ENCODE measurements at places on chromosomes 16 and 17.

GRCh38 chr17:40453881-40454612 lies 10.8 kb downstream of the IGFBP4 start:
- no peak for DNase-seq

GRCh38 chr16:47592232-47592631 lies 131.1 kb downstream of the PHKB start:
- DNase-seq = no peak

GRCh38 chr17:72467841-72468653 lies 347.2 kb downstream of the SOX9 start:
- no peak for DNase-seq

- no peak for DNase-seq
Observed at GRCh38 chr16:10728003-10728887, 15.4 kb upstream of the NUBP1 start.

- DNase-seq = no peak
Observed at GRCh38 chr17:65405563-65405962, 155.9 kb downstream of the AXIN2 start.

- DNase-seq = no peak
Observed at GRCh38 chr16:85419503-85420408, 193.4 kb upstream of the GSE1 start.

- DNase-seq = no peak
Observed at GRCh38 chr17:353213-353837, 718 bp upstream of the RPH3AL start.

- no peak for DNase-seq
Observed at GRCh38 chr17:63587770-63588169, 12.9 kb upstream of the TACO1 start.

DNA sequence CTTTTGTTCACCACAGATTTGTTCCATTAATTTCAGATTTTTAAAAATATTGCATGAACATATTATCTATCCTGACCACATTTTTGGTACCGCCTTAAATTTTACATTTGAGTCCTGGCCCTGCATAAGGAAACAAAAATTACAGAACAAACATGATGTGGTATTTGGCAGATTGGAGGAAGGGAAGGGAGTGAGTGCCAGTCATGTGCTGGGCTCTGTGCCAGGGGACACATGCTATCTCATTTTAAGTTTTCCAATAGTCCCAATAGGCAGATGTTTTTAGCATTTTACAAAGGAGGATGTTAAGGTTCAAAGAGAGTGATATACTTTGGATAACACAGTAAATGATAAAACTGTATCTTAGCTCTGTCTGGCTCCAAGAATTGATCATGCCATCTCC lies 185.1 kb downstream of the CDK5R1 start:
- DNase-seq = no peak

- no peak for DNase-seq
Observed at GRCh38 chr16:73131156-73131862, 83.4 kb upstream of the ZFHX3 start.

DNA sequence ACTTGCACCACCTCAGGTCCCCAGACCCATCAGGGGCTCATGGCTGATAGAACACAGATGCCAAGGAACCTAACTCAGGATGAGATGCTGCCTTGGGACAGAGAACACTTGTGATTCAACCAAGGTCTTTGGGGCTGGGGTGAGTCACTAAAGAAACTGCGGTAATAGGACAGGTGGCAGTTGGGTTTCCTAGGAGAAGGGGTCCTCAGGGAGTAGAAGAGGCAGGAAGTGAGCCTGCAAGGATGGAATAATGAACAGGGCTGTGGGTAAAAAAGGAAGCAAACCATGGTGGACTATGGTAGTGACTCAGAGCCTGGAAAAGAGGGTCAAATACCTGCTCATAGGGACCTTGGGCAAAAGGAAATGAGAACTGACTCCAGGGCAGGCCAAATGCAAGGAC lies 6.5 kb upstream of the PNPO start:
- no peak for DNase-seq

DNA sequence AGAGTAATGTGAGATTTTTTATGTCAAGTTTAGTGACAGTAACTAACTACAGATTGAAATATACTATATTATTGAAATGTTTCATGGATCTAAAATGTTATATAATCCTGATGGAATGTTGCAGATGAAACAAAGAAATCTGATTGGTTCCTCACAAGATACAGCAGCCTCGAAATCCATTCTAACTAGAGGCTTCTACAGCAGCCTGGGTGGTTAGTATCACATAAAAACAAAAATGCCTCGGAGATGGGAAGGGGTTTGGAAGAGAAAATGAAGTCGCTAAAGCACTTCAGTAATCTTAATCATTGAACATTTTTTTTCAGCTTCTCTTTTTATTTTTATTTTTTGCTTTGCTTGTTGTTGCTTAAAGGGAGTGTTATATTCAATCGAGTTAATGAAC lies 75.2 kb downstream of the TANC2 start:
- DNase-seq = no peak

GRCh38 chr16:22077700-22078313 lies 14.5 kb upstream of the VWA3A start:
- DNase-seq = peak; percentile 71

DNA sequence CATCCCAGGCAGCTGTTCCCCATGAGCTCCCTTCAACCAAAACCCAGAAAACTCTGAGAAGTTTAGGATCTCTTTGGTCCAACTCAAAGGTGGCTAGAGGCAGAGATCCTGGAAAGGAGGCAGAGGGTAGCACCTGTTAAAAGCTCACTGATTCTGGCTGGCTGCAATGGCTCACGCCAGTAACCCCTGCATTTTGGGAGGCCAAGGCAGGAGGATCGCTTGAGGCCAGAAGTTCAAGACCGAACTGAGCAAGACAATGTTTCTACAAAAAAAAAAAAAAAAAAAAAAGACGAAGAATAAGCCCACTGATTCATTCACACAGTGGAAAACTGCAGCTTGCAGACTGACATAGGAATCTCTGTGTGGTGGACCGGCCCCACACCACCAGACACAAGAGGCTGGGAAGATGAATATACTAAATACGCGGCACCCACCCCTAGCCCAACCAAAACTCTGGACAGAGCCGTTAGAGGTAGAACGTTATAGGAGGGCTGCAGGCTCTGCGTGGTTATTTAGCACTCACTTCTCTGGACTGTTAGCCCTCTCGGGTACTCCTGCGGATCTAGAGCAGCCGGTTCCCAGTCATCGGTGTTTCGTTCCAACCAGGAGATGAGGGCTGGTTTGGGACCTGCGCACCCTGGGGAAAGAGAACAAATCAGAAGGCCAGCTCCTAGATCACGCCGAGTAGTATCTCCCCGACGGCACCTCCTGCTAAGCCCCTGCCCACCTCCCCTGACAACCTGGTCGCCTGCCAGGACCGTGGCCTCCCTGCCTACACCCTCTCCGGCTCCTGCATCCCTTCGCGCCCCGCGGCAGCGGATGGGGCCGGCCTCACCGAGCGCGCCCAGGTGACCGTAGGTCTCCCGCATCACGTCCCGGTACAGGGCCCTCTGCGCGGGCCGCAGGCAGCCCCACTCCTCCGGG lies 925 bp downstream of the ZNF689 start:
- peak; percentile 33 for DNase-seq

DNA sequence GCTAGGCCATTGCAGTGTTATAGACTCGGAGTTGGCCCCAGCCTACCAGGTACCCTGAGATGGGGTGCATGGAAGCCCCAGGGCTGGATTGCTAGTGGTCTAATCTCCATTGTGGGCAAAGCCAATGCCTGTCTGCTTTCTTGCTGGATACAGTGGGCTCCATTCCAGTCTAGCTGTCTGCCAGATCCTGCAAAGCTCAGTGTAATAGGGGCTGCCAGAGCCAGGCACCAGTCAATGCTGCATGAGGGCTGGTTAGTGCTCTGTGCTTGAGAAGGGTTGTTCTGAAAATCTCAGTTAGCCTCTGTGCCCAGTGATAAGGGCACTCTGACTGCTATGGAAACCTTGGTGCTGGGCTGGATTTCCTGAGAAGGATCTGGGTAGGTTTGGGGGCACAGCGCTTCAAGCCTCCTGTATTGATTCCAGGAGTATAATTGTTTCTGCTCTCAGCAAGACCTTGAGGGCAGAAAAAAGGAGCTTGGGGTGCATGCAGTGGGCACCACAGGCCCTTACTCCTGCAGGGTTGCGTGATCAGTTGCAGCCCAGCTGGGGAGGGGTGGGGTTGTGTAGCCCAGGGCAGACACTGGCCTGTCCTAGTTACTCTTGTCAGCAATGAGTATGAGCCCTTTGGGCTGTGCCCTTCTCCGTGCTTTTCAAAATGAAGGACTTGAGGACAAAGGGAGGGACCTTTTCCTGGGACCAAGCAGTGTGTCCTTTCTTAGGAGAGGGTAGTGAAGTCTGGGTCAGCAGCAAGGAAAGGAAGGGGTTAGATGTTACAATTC lies 19.0 kb downstream of the SMPD3 start:
- no peak for DNase-seq

- no peak for DNase-seq
Observed at GRCh38 chr17:37142294-37142896, 193.6 kb downstream of the AATF start.

DNA sequence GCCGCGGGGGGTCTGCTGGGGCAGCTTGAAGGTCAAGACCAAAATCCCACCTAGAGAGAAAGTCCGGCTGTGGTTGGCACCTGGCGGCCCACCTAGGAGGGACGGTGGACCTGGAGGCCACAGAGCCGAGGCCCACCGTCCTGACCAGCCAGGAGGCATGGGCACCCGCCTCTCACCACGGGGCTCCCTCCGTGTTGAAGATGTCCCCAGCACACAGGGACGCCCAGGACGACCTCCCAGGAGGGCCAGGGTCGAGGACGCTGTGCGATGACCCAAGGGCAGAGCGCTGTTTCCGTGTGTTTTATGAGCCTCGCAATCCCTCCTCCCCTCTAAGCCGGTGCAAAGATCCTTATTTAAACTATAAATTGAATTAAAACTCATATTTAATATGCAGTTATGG lies 131.2 kb downstream of the C16orf95 start:
- no peak for DNase-seq

DNA sequence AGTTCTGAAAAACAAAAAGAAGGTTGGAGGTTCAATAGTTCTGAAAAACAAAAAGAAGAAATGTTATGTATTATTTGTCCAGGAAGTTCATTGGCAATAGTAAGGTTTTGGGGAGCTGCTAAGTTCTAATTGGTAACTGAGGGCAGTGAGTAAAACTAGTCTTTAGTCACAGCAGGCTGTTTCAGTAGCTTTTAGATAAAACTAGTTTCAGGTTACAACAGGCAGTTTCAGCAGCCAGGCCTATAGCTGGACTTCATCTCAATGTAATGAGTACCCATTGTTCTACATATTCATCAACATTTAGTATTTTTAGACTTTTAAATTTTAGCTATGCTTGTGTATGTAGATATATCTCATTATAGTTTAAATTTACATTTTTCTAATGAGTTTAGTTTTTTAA lies 639.3 kb downstream of the TOX3 start:
- DNase-seq = no peak

GRCh38 chr16:11350921-11351335 lies 5.7 kb downstream of the RMI2 start:
- no peak for DNase-seq

DNA sequence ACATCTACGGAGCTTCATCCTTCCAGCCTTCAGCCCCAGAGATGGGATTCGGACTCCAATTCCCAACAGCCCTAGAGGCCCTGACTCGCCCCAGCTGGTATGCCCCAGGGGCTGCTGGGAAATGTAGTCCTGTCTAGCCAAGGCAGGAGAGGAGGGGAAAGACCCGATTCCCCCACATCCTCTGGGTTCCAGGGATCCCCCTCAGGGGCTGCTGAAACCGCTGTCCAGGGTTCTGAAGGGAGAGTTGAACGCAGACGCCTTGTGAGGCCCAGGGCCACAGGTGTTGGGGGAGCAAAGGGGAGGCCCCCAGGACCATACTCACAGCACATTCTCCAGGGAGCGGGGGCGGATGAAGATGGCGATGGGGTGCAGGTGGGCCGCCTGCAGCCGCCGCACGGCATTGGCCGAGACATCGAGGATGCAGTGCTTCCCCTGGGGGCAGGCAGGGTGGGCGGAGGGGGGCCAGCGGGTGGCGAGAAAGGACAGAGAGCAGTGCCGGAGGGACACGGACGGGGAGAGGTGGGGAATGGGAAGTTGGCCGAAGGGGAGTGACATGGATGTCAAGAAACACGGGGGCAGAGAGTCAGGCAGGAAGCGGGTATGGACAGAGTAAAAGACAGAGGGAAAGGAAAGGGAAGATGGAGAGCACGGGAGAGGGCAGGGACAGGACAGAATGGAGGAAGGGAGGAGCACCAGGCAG lies 12.6 kb upstream of the ASGR1 start:
- DNase-seq = peak; percentile 33

DNA sequence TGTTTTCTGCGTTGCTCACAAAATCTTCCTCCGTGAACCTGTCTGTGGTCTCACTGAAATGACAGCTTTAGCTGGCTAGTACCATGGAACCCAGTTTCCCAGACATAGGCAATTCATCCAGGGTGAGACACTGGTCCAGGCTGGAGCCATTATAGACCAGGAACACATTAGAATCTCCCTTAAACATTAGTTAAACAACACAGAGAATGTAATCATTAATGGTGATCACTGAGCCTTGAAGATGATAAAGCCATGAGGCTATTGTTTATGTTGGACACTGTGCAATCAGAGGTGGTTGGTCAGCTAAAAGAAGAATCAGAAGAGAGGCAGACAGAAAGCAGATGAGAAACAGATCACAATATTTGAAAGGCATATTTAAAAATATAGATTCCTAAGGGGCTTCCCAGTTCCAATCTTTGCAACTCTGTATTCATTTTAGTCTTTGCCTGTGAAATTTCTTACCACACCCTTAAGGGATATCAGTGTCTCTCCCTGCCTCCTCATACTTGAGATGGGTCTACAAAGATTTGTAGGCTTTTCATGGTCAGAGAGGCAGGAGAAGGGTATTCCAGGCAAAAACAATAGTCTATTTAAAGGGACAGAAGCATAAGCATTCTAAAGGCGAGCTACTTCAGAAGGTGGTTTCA lies 317.9 kb downstream of the MAP2K6 start:
- DNase-seq = no peak

- no peak for DNase-seq
Observed at GRCh38 chr16:86823888-86824671, 245.7 kb downstream of the FOXL1 start.

GRCh38 chr17:46167826-46168569 lies 25.2 kb downstream of the KANSL1 start:
- DNase-seq = no peak

DNA sequence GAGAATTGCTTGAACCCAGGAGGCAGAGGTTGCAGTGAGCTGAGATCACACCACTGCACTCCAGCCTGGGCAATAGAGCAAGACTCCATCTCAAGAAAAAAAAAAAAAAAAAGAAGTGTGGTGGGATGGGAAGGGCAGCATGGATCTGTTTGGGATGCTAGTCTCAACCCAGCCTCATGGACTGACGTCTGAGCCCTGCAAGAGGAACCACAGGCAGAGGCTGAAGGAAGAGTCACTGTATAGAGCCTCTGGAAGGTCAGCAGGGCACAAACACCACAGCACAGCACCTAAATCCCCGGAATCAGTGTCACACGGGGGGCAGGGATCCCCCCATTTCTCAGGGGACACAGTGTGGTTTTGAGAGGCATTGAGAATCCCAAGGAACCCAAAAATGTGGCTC lies 10.9 kb upstream of the CXCL16 start:
- DNase-seq = no peak

DNA sequence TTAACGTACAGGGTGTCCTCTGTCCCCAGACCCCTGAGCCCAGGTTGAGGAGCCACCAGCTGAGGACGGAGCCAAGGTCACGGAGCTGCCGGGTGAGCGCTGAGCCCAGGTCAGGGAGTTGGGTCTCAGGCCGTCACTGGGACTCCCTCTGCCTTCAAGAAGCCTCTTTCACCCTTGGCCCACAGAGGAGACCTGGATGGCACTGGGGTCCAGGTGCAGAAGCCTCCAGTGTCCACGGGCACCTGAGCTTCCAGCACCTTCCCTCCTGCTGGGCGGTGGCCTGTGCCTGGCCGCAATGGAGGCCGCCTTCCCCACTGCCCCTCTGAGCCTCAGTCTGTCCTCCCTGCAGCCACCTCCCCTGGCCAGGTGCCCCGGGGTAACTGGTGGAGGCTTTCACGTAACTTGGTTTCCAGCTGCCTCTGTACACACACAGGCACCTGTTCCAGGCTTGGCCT lies 31.6 kb upstream of the CDH15 start:
- DNase-seq = no peak
